ENCODE measurements at places on chromosomes 5 and 9. TPM values are rescaled to one million over a fixed set of nuclear protein-coding genes. Genes with fewer than 3 reads are reported as not detected.

DNA sequence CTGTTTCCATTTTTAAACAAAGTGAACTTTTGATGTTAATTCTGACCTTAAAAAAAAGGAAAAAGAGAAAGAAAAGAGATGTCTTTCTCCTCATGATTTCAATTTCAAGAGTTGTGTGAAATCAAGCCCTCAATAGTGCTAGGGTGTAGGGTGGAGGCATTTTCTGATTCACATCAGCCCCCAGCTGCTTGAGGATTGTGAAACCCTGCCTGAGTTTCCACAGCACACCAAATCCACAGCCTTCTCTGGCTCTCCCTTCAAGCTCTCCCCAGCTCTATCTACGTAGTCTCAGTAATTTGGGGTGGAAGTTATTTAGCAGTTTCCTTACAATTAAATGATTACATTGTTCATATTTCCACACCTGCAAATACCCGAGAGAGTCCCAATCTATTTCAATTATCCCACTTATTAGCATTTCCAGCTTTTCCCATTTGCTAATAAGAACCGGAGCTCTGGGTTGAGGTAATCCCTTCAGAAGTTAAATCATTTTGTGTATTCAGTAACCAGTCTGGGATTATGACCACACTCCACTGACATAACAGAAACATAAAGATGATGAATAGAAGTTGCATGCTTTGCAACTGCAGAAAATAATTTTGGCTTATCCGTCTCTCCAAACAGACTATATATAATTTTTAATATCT, 54.9 kb downstream of the MTX3 start:
- no peak for DNase-seq

DNA sequence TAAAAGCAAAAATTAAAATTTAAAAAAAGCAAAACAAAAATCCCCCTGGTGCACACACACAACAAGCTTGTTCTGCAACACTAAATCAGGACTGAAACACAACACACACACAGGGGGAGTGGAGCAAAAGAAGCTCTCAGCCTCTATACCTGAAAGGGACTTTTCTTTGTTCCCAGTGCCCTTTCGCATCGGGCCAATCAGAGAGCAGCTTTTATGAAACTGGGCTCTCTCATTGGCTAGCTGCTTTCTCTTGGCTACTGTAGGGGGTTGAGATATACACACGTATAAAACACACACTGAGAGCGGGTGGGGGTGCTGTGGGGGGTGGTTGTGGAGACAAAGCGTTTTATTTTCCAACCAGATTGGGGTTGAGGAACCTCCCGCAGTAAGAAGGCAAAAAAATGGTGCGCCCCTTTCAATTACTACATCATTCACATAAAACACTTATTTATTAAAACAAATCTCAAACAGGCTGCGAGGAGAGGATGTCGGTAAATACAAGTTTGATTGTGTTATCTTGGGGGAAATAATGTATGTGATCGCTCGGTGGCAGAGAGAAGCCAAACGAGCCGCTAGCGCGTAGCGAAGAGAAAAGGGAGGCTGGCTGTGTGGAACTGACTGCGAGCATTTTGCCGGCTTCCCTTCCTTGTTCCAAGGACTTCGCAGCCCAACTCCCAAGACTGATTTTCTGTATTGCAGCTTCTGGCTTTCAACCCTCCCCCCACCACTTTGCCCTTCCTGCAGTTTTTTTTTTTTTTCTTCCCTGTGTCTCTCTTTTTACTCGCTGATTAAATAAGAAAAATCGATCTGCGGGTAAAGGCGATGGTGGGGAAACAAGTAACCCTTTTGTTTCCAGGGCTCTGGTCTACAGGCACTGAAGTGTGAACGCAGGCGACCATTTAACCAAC, 2.5 kb upstream of the ZNF608 start:
- peak; percentile 72 for DNase-seq

DNA sequence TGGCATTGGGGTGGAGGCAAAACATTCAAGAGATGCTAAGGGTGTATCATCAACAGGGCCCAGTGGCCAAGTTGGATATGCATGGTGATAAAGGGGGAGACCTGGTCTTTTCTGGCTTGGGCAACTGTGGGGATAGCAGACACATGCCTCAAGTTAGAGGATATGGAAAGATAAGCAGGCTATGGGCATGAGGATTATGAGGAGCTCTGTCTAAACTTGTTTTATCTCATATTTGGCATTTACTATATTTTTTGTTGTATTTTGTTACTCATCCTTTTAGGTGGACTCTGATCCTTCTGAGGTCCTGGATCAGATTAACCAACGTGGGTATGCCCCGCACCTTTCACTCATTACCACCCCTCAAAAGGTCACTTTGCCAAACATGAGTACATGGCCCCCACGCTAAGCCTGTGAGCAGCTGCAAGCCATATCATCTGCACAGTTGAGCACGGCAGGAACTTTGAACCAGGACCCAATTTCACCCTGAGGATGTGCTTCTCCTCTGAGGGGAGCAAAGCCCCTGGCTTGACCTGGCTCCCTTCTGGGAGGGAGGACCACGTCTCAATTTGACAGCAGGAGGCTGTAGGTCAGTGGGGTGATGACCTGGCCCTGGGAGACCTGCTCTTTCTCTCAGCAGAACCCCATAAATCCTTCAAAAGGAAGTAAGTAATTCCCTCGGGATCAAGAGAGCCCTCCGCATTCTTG, 71.1 kb upstream of the CD180 start:
- DNase-seq, result no peak

DNA sequence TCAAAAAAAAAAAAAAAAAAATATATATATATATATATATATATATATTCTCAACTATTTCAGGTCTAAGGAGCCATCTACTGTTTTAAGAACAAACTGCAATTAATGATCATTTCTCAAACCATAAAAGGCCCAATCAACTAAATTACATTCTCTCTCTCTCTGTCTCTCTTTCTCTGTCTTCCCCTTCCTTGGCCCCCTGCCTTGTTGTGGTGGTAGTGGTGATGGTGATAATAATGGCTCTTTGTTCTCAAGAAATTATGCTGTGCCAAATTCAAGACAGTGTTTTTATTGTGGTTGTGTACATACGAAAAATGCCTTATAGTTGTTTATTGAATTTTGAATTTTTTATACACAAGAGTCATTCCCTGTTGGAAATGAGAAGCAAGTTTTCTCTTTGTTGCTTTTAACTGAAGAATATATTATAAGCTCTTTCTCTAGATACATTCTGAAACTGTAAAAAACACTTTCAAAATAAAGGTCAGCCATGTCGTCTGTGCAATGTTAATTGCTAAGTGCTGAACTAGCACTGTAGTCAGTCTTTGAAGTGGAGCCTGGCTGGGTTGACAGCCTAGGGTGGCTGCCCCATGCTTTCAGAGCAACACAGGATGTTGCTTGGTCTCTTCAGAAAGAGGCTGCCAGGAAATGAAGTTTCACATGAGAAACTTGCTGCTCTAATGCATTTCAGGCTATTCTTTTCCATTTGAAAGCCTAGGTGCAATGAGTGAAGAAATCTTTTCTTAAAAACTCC, 96.0 kb downstream of the HINT1 start:
- DNase-seq, result peak; percentile 41

- DNase-seq, result no peak
Observed at GRCh38 chr5:3195994-3196393, 399.6 kb upstream of the IRX1 start.

GRCh38 chr5:1959725-1960581, 77.2 kb upstream of the IRX4 start:
- DNase-seq, result no peak

The CAMK2A gene
- under 0.01 TPM for total RNA-seq

The DOCK2 gene
- total RNA-seq, result 19.8 TPM

The GABRA6 gene
- not detected for total RNA-seq
